ENCODE measurements at places on chromosomes 7 and 10.

- no peak for DNase-seq
Observed at GRCh38 chr7:13945670-13946069, 43.8 kb downstream of the ETV1 start.

- no peak for DNase-seq
Observed at GRCh38 chr10:8070440-8070839, 16.0 kb downstream of the GATA3 start.

GRCh38 chr10:5645375-5645774 is 21.0 kb downstream of the ASB13 start:
- no peak for DNase-seq

GRCh38 chr10:22436526-22436892 is 91.2 kb downstream of the SPAG6 start:
- no peak for DNase-seq

GRCh38 chr7:138982204-138982623 is 1.0 kb upstream of the KIAA1549 start:
- no peak for DNase-seq

DNA sequence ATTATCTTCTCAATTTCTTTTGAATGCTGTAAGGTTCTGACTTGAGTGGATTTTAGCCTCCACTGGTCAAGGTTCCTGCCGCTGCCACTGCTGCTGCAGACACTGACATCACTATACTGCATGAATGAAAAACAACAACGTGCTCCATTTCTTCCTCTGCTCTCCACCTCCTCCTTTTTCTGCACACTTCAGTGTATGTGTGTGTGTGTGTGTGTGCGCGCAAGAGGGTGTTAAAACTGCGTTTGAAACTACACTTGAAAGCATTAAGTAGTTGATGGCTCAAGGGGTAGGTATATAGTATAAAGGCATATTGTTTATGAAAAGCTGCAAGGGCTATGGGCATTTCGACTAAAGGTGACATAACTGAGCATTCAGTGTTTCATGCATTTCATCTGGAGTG is 3.5 kb downstream of the GLCCI1 start:
- no peak for DNase-seq

GRCh38 chr7:102285540-102286236 is 980 bp upstream of the SH2B2 start:
- no peak for DNase-seq

DNA sequence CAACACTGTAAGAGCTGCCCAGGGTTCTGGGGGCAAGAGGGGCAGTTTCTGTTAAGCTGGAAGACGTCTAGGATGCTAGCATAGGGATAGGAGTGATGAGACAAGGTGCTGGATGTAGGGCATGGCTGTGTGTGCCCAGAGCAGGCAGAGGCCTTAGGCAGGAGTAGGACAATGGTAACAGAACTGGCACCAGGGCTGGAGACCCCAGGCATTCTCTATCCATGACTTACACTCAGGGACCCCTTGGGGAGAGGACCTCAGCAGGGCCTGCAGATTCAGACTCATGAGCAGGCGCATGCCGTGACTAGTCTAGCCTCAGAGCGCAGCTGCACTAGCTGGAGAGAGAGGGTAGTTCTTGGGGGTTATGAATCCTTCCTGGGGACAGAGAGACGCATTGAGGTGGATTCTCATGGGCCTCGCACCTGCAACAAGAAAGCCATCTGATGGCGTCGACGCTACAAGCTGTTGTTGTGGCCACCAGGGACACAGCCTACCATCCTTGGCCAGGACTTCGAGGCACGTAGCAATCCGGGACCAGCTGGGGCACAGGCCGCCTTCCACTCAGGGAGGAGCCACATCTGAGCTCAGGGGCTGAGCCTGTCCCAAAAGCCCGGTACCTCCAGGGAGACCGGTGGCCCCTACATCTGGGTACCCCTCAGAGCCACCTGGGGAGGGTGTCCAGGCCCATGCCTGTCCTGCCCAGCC is 474.1 kb downstream of the PTPRN2 start:
- DNase-seq = no peak

GRCh38 chr7:129530795-129531391 is 28.6 kb downstream of the SMKR1 start:
- peak; percentile 31 for DNase-seq

DNA sequence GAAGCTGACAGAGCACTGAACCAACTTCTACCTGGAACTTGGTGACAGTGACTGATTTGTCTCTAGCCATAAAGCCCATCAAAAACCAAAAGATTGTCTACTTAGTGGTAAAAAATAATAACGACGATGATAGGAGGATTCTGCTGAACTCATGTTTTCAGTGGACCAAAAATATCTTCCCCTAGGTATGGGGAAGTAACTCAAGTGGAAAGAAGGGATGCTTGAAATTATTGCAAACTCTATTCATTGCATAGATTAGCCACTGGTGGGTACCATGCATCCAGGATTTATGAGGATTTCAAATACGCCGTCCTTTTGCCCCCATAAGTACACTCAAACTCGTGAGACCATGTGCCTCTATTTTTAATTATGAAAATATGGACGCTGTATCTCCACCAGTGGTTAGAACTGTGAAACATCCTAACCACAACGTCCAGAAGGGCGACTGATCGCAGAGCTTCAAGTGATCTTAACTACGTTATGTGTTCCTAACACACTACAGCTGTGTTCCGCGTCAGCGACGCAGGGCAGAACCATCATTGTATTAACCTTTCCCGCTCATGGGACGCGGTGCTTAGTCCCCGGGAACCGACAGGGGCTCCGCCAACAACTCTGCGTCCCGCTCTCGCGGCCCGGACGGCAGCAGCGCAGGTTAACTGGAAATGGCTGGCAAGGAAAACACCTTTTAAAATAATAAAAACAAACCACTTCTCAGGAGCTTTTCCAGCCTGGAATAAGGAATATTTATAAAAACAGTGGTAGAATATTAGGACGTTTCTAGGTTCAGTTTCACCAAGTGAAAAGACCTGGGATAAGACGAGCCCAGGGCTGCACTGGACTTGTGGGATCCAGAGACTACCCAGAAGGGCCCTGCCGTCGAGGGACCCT is 776 bp downstream of the PEX1 start:
- peak; percentile 2 for DNase-seq

- no peak for DNase-seq
Observed at GRCh38 chr10:34178196-34178595, 636.9 kb downstream of the PARD3 start.
